ENCODE measurements at places on chromosomes 2 and 18.

GRCh38 chr2:161631855-161632391 is 7.7 kb downstream of the SLC4A10 start:
- DNase-seq: no peak

- no peak for DNase-seq
These were observed 36.4 kb upstream of the SLC14A1 start for GRCh38 chr18:45687621-45688020.

DNA sequence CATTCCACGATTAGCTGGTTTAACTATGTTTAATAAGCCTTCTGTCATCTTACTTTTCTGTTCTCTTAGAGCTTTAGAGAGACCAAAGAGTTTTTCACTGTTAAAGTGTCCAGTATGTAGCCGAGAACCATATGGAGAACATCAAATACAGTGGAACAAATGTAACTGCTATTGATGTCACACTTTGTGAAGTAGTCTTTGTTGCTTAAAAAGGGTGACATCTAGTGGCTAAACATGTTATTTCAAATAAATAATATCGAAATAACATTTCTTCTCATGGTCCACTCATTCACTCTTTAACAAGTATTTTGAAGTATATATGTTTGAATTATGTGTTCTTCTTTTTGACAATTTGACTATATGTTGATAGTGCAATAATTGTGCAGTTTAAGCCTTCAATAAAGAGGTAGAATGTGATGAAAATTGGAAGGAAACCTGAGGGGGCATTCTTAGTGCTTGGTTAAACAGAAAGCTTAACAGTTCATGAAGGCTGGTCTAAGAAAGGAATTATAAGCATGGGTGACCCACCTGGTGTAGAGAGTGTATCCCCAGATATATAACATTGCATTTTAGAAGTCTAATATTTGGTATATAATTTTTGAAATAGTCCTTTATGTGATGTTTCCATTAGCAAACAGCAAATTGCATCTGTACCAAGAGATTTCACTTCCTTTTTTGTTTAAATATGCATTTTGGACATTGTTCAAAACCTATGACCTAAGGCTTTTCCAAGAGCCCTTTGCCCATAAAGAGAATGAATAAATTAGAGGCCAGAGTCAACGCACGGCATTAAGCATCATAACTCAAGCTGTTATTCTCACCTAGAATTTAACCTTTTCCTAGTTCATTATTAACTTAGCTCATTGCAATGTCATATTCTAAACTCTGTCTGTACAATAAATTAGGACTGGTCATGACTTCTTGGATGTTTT is 112.1 kb downstream of the KYNU start:
- DNase-seq: no peak

DNA sequence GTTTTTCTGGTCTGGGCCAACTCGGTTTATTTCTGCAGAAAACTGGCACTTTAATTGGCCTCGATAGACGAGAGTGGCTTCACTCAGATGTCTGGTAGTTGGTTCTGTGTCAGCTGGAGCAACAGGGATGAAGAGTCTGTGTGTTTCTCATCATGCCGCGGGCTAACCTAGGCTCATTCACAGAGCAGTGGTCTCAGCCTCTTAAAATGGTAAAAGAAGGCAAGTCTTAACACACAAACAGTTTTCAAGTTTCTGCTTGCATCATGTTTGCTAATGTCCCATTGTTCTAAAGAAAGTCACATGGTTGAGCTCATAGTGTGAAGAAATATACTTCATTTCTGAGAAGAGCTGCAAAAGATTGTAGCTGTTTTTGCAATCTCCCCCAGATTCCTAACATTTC is 37.5 kb upstream of the ANXA4 start:
- no peak for DNase-seq

DNA sequence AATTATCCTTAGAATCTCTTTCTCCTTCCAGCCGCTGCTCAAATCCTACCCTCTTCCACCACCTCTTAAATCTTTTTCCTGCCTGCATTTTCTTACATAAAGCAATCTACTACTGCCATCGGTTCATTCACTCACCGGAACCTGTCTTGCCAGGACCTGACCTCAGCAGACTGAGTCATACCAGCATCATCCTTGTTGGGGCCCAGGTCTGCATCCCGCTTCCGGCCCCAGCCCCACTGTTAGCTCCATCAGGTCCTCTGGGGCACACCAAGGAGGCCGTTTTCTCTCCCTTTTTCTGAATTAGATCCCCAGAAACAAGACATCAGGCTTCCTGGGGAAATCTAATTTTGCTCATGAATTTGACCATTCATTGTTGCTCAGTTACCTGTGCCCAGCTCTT is 42.7 kb upstream of the TGFA start:
- no peak for DNase-seq
